Keratinocyte (primary cell): ENCODE measurements at places on chromosomes 1 and 21. TPM values are rescaled to one million over a fixed set of nuclear protein-coding genes. Genes with fewer than 3 reads are reported as not detected.

- no peaks in the 10 kb centered on the region for H3K36me3 ChIP-seq
- no peak overlapping the region for H3K4me3 ChIP-seq
- no peaks in the 10 kb centered on the region for H3K4me1 ChIP-seq
- DNase-seq, result no peak
These were observed 75.8 kb upstream of the WNT4 start for GRCh38 chr1:22218618-22219250.

GRCh38 chr1:16117936-16118335 is 37.9 kb downstream of the EPHA2 start:
- DNase-seq, result no peak
- no peak overlapping the region for H3K4me3 ChIP-seq
- peaks cover 4% of the 10 kb centered on the region for H3K4me1 ChIP-seq
- H3K27ac ChIP-seq, result no peak overlapping the region
- H3K36me3 ChIP-seq, result peaks cover under 1% of the 10 kb centered on the region

DNA sequence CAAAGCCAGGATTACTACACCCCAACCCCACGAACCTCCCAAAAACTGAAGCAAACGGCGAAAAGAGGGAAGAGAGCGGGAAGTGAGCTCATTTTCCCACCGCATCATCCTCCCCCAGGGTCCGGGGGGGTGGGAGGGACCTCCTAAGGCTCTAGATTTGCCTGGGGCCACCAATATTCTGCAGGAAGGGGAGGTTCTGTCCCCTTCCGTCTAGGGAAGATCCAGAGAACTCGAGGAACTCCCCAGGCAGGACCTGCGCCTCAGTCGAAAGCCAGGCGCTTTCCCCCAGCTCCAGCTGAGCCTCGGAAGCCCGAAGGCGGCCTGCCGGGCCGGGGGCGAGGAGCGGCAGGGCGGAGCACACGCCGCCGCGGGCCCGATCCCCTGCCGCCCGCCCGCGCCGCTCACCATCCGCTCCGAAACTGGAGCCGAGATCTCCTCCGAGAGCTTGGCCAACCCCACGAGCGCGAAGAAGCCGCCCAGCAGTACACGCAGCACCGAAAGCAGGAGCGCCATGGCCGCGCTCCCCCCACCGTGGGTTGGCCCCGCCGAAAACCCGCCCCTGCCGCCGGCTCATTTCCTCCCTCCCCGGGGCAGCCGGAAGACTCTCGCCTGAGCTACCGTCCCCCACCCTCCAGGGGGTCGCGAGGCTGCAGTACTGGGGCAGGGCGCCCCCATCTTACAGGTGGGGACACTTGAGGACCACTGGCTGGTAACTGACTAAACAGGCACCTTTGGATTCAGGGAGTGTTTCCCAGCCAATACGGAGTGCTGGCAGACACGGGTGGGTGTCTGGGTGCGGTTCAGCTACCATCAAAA is at the start of gene TMEM35B:
Gene TMEM35B (minus strand): TSS at position 555 of the 816 bp plus-strand sequence. CDS start 42 bp downstream, at position 513.
- peak within 1 kb of the TSS; percentile 83 for H3K4me3 ChIP-seq
- peak within 1 kb of the TSS; percentile 58 for H3K27ac ChIP-seq
- no peaks in the 10 kb centered on the region for H3K36me3 ChIP-seq
- no peaks in the 10 kb centered on the region for H3K27me3 ChIP-seq
- peaks cover 15% of the 10 kb centered on the region for H3K4me1 ChIP-seq

GRCh38 chr1:59410457-59410856 is 113.6 kb downstream of the FGGY start:
- no peak overlapping the region for H3K4me3 ChIP-seq
- no peak overlapping the region for H3K27ac ChIP-seq
- DNase-seq, result no peak
- H3K36me3 ChIP-seq, result no peaks in the 10 kb centered on the region
- H3K27me3 ChIP-seq, result no peaks in the 10 kb centered on the region

The OPRD1 gene
- not detected in 3 replicates for polyA plus RNA-seq
